ENCODE measurements at places on chromosomes 3 and 15.

GRCh38 chr3:48696601-48697000 is 10.9 kb upstream of the NCKIPSD start:
- DNase-seq, result no peak

DNA sequence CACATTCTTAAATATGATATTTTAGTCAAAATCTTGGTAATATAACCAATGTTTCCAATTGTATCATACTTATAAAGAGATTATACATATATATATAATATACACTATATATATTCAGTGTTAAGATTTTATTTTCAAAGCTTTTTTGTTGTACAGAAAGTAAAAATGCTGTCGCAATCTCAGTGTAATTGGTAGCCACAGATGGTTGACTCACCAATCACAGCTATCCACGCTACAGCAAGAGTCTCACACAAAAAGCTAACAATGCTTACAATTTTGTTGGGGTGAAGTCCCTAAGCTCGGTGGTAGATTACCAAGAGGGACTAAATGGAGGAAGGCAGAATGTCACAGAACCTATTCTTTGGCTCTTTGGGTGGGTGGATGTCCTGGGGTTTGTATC is 16.9 kb upstream of the CFAP161 start:
- no peak for DNase-seq

- DNase-seq, result no peak
Observed at GRCh38 chr15:48935236-48935635, 28.5 kb downstream of the SHC4 start.

DNA sequence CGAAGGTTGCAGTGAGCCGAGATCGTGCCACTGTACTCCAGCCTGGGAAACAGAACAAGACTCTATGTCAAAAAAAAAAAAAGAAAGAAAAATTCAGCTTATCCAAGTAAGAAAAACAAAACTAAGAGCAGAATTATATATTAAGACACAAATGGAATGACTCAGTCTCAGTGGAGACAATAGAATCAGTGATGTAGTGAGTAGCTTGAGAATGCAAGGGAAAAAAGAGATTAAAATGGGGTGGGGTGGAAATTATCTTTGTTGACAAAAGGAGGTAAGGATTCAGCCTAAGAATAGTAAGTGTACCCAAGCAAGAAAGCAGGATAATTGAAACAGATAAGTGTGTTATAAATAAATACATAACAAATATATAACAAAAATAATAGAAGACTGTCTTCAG is 70.7 kb downstream of the BLM start:
- DNase-seq, result no peak
